ENCODE measurements at places on chromosomes 7 and 10.

- DNase-seq, result no peak
Observed at GRCh38 chr7:46215987-46216567, 295.0 kb upstream of the IGFBP3 start.

DNA sequence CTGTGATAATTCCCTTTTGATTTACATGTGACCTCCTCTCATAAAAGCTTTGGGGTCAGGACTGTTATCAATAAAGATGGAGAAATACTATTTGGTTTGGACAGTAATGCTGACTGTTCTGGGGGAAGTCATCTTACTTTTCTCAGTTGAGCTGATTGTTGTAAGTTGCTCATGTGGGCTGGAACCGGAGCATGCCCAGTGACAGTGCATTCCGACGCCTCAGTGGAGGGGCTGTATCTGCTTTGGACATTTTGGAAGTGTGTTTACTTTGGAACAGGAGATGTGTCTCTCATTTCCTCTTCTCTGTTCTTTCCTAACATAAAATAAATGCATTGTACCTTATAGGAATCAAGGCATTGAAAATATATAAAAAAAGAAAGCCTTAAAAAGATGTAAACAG is 30.1 kb downstream of the RBM33 start:
- DNase-seq, result no peak

GRCh38 chr7:24939416-24939815 is 40.6 kb downstream of the OSBPL3 start:
- DNase-seq, result no peak

GRCh38 chr7:33671531-33672262 is 233.6 kb upstream of the BMPER start:
- DNase-seq, result no peak

DNA sequence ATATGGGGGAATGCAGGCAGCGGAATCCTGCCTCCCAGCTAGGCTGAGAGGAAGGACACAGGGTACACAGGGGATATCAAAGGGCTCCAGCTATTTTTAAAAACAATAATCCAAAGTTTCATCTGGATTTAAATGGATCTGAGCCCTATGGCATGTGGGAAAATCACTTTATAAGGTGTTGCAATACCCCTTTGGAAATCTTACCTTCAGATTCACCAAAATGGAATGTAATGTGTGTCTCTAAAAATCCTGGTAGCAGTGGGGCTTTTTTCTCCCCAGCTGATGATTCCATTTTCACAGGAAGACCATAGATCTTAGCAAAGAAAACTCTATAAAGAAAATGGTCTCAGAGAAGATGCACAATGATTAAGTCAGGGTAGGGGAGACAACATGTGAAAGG is 722.2 kb downstream of the PARD3 start:
- no peak for DNase-seq

DNA sequence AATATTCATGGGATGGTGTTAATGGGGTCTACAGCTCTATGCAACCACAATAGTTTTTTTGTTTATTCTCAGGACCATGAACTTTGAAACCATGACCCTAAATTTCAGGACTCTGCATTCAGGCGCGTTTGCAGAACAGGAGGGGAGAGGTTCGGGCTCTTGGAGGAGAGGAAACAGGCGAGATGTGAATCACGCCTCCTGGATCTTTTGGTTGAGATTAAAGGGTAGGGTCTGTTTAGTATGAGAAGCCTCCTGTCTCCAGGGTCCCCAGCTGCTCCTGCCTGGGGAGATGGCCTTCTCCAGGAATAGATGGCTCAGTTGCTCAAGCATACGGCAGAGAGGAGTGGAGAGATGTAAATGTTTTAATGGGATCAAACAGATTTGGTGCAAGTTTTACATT is 18.2 kb downstream of the TLL2 start:
- DNase-seq, result no peak

- no peak for DNase-seq
Observed at GRCh38 chr7:103025341-103025740, 49.3 kb downstream of the FBXL13 start.

DNA sequence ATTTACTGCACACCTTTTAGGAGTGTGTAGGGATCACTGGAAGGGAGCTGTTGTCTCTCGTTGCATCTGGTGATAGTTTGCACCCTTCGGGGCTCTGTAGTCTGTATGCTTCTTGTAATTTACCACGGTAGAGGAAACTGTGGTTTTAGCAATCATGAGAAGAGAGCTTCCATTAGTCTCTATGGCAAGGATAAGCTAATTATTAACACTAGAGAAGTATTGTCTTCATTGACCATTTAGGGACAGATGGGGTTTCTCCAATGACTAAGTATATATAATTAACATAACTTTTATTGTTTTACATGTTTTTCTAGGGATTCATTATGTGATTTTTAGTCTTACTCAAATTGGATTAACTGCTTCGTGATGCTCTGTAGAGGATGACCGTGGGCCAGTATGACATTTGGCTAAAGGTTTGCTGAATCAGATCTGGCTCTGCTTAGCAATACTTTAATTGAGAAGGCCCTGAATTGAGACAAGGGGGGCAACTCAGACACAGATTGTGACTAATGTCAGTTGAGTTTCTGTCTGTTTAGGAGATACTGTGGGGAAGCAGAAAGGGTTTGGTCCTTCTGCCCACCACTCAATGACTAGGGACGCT is 8.7 kb downstream of the SLC18A2 start:
- no peak for DNase-seq

- DNase-seq, result no peak
Observed at GRCh38 chr10:122458693-122459092, 2.7 kb upstream of the HTRA1 start.

GRCh38 chr10:102332772-102333171 is 62.7 kb upstream of the NFKB2 start:
- DNase-seq, result no peak

- DNase-seq, result no peak
Observed at GRCh38 chr7:46695051-46695708, 774.1 kb upstream of the IGFBP3 start.

DNA sequence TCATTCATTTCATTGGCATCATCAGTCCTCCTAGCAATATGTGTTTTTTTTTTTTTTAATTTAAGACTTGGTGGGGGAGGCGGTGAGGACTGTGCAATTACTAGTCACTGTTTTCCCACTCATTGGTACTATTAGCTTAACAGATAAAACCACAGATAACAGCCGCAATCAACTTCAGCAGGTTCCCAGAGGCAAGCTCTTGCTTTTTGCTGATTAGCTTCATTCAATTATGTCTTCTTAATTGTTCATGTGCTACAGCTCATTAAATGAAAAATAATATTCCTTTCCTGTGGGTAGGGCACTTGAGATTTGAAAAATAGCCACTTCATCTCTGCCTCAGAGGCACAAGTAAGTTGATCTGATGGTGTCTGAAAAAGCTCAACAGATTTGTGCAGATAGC is 215.5 kb downstream of the PCDH15 start:
- no peak for DNase-seq

Data from stimulated activated CD4-positive, alpha-beta T cell treated with anti-CD3 and anti-CD28 coated beads, Interleukin-15, amount 100 ng/mL, for 1 hour (primary cell).